Fibroblast of skin of back (primary cell): ENCODE measurements at places on chromosomes 13 and 19.

DNA sequence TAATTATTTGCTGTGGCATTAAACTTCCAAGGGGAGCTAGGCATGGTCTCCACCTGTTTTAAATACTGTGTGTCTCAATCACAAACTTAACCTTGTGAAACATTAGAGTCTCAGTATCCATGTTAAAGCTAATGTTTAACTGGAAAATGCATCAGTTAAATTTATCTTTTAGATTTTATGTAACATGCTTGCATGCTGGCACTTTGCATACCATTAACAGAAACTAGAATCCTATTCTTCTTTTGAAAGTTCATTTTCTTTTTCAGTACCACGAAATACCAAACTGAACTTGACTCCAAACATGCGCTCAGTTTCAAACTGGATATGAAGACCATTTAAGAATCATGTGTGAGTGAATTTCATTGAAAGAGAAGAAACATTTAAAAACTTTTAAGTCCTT is 328.9 kb upstream of the SLC10A2 start:
- no peak for DNase-seq

GRCh38 chr13:76758738-76759137 is 127.5 kb downstream of the KCTD12 start:
- DNase-seq = peak; percentile 11

- no peak for DNase-seq
These were observed 472.7 kb downstream of the RFC3 start for GRCh38 chr13:34290661-34291060.

DNA sequence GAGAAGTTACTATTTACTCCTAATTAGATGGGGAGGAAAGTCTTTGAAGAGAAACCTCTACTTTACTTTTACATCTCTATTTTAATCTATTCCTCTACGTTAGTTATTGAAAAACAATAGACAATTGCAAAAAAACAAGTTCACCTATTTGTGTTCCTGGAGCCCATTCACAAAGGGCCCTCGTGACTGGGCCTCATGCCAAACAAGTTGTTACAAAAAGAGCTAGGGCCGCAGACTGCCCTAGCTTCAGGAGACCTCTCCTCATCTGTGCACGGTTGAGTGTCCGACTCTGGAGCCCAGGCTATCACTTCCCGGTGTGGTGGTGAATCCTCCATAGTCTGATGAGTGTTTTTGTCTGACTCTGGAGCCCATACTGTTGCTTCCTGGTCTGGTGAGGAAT is 190.9 kb downstream of the ZNF486 start:
- no peak for DNase-seq

DNA sequence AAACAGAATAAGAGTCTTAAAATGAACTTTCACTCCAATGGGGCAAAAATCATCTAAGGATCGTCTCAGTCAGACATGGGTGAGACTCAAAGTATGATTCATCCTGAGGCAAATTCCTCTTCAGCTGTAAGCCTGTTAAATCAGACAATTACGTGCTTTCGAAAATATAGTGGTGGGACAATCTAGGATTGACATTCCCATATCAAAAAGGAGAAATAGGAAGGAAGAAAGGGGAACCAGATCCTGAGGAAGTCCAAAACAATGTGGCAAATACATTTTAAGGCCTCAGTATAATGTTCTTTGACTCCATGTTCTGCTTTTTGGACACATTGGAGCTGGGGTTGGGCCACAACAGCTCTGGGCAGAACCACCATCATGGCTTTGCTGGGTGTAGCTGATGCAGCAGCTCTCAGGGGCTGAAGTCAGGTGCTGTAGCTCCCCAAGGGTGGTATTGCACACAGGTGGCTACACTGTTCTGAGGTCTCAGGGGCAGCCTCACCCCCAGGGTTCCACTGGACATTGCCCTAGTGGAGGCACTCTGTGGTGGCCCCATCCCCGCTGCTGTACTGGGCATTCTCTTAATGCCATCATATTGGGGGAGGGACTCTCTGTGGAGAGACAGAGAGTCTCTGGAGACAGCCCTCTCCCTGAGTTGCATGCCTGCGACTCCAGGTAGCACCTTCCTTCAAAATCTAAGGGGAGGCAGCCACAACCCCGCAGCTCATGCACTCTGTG is 5.7 kb upstream of the FPR3 start:
- no peak for DNase-seq

- DNase-seq = no peak
These were observed 863.2 kb downstream of the DIAPH3 start for GRCh38 chr13:59300355-59301173.

DNA sequence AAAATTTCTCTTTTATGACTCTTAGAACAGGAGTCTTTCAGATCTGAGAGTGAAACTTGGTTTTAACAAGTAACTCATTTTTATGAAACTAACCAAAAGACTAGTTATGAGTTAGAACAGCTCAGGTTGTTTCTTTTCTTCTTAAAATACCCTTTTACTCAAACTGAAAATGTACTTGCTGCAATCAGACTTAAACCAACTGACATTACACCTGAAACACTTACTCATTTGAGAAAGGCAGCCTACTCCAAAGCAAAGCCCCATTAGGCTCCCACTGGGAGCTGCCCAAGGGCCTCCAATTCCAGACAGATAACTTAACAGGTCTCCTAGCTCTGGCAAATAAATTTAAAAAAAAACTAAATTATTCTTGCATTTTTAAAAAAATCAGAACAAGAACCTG is 3.6 kb downstream of the FOXO1 start:
- no peak for DNase-seq

- DNase-seq = no peak
These were observed 58.3 kb downstream of the RGCC start for GRCh38 chr13:41515491-41516139.

GRCh38 chr13:87810391-87810801 is 139.2 kb downstream of the SLITRK5 start:
- DNase-seq = no peak

DNA sequence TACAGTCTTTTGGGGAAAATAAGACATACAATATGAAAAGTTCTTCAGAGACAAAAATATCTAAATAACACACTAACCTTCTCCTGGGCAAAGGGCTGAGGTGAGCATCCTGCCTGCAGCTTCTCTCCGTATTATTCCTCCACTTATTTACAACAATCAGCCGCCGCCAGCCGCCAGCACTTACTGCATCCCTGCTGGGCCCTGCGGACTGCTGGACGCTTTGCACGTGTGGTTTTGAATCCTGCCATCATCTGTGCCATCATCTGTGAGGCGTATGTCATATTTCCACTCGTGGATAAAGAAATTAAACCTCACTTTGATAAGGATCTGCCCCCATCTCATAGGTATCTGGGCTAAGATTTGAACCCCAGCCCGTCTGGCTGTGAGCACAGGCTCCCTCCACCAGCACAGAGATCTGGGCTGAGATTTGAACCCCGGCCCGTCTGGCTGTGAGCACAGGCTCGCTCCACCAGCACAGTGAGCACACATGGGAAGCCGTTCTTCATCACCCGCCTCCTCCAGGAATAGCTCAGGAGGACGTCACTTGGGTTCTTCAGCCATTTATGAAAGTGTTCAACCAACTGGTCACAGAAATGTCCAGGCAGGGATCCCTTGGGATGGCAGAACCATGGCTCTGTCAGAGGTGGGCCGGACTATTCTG is 35.2 kb upstream of the TUBGCP3 start:
- DNase-seq = no peak

DNA sequence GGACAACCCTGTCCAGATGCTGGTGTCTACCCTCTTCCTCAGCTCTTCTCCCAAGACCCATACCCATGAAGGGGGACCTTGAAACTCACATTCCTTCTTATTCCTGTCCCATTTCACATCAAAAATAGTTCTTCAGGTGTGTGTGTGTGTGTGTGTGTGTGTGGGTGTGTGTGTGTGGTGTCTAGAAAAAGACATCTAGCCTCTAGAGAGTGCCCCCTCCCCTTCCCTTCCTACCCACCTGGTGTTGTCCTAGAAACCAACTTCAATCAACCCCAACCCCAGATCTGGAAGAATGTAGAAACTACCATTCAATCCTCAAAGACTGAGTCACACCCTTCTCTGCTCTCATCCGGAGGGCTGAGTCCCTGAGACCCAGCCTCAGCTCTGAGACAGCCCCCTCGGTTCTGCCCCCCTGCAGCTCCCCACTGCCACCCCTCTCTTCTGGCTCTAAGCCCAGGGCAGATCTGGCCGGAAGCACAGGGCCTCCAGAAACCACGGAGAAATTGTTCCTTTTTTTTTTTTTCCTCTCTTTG is 3.5 kb downstream of the KCNN4 start:
- peak; percentile 81 for DNase-seq

DNA sequence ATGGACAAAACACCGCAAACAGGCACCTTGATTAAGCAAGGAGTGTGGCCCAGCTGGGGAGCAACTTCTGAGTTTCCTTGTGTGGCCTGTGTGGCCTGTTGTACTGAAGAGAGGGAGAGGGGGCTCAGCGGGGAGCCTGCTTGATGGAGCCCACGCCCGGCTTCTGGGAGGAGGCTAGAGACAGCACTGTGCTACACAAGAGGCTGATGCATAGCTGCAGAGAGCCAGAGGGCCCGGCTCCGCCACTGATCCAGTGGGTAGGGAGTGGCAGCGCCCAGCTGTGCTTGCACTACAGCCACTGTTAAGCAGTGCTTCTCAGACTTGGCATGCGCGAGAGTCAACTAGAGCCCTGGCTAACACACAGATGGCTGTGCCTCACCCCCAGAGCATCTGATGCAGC is 19.0 kb downstream of the LYL1 start:
- peak; percentile 31 for DNase-seq

GRCh38 chr19:801030-801860 is 4.0 kb downstream of the PTBP1 start:
- peak; percentile 46 for DNase-seq

DNA sequence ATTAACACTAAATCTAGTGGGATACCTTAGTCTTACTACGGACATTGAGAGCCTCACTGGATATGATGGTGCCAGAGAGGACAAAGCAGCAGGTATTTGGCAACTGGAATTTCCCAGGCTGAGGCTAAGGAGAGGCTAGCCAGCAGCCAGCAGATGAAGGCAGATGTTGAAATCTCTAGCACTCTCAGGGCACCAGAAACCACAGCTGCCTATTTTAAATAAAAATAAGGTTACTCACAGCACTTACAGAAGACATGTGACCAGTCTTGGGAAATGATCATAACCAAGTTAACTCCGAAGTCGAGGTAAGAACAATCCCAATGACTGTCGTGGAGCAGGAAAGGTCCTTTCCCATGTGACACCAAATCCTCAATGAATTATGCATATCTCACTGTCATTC is 1726.0 kb downstream of the EFNB2 start:
- no peak for DNase-seq

- DNase-seq = no peak
These were observed 100.3 kb downstream of the TM9SF2 start for GRCh38 chr13:99601535-99601934.

DNA sequence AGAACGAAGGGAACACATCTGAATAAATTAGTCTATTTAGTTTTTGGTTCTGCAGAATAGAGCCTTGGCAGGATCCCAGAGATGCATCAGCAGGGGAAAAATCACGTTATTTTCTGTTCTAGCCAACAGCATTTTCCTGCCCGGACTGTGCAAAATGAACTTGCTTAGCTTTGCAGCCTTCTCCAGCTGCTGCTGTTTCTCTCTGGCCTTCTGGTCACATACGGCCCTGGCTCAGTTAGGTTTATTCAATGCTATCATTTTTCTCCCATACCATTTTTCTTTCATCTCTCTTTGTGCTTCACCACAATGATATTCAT is 110.4 kb upstream of the KL start:
- no peak for DNase-seq

DNA sequence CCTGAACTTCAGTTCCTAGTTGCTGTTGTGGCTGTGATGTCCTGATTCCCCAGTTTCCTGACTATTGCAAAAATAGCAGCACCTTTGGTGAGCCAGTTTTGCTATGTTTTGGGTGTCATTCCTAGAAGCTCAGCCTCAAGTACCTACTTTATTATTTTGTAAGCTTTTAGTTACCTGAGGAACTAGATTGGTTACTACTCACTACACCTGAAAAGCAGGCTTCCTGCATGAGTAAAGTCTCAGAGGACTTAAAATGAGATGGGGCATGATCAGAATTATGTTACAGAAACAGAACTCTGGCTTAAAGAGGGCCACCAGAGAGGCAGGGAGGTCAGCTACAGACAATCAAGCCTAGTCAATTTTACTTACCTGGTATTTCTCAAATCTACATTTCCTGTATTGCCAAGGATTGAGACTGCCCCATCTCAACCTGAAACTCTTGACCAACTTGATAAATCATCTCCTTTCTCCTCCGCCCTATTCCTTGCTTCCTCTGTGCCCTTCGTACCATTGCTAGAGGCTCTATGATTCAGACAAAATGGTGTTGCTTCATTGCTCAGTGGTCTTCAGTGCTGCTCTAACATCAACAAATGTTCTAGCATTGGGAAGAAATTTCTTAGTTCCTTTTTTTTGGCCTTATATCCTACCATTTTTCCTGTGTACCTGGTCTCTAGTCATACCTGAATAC is 58.9 kb downstream of the RAP2A start:
- no peak for DNase-seq

DNA sequence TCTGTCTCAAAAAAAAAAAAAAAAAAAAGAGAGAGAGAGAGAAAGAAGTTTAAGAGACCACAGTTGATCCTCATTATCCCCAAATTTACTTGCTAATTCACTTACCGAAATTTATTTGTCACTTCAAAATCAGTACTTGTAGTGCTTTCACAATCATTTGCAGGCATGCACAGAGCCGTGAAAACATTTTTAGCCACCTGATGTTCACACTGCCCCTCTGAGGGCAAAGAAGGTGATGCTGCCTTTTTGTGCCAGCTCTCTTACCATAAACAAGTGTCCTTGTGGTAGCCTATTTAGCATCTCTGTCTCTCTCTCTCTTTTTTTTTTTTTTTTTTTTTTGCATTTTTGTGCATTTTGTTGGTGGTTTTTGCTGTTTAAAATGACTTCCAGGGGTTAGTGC is 24.1 kb upstream of the CASP14 start:
- no peak for DNase-seq

GRCh38 chr13:80437231-80437630 is 96.3 kb upstream of the SPRY2 start:
- DNase-seq = no peak

DNA sequence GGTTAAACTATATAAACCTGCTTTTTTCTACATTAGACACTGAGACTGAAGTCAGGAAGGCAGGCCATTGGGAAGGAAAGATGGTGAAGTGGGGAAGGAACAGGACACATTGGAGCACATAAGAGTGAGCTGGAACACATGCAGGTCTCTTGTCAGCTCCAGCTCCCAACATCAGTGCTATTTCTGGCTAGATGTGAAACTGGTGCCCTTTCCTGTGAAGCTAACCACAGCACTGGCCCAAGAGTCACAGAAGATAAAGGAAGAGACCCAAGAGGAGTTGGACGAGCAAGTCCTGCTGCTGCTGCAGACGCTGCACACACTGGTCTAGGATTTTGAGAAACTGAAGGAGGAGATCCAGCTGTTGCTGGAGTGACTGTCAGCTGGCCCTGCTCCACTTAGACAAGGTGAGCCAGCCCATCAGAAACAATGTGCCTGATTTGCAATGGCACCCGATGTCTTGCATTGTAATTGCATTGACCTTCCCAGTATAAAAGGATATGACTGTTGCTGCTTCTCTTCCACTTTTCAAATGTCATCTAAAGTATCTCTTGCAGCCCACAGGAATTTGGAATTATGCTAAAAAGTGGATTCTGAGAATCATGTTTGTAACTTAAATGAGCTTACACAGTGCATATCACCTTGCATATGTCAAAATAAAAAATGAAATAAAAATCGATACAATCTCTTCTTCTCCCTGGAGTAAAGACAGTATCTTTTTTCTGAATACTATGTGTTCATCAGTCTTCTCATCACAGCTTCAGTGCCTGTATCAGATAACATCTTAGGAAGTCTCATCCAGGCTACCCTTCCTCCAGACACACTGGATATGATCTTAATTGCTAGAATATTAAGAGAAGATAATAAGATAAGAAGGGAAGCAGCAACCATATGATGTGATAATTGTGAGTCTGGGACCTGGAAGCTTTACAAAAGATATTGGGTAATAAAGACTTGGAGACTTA is 230.7 kb upstream of the SPRY2 start:
- no peak for DNase-seq
